ENCODE measurements at places on chromosomes 16 and 17.
A peak's percentile ranks its signal among the peaks of the same experiment; 100 is the strongest.

GRCh38 chr17:797236-797840 is 15.2 kb downstream of the MRM3 start:
- no peak for DNase-seq

GRCh38 chr16:77540646-77541045 is 105.8 kb upstream of the ADAMTS18 start:
- DNase-seq, result no peak

GRCh38 chr17:65402513-65403496 is 158.6 kb downstream of the AXIN2 start:
- DNase-seq, result no peak

- DNase-seq, result no peak
Observed at GRCh38 chr17:60685437-60685836, 7.8 kb downstream of the BCAS3 start.

- DNase-seq, result no peak
Observed at GRCh38 chr16:10846213-10846998, 27.8 kb upstream of the TVP23A start.

- DNase-seq, result no peak
Observed at GRCh38 chr16:8173111-8173644, 417.1 kb downstream of the TMEM114 start.

GRCh38 chr17:57956291-57957119 is 1.3 kb upstream of the CUEDC1 start:
- peak; percentile 40 for DNase-seq

DNA sequence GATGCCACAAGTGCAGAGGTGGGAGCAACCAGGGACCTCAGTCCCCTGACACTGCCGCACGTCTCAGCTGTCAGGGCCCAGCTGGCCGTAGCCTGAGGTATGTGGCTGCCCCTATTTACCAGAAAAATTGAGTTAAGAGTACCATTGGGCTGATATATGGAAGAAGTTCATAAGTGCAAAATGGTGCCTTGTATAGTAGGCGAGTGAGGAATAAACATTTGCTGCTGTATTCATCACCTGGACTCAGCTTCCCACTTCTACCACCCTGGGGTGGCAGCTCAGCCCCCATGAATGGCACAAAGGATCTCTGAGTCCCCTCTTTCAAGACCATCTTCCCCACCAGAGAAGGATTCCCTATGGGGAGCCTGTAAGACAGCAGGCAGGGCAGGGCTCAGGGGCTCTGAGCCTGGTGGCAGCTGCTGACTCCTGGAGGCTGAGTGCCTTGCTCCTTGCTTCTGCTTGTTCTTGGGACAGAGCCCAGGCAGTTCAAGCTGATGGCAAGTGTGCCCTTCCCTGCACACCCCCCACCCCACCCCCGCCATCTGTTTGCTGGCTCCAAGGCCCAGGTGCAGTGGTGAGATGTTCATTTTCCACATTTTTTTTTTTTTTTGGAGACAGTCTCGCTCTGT is 29.0 kb downstream of the TRPV2 start:
- no peak for DNase-seq

GRCh38 chr16:65045961-65046360 is 75.9 kb downstream of the CDH11 start:
- DNase-seq, result no peak

- DNase-seq, result peak; percentile 57
Observed at GRCh38 chr17:794876-795275, 12.7 kb downstream of the MRM3 start.

DNA sequence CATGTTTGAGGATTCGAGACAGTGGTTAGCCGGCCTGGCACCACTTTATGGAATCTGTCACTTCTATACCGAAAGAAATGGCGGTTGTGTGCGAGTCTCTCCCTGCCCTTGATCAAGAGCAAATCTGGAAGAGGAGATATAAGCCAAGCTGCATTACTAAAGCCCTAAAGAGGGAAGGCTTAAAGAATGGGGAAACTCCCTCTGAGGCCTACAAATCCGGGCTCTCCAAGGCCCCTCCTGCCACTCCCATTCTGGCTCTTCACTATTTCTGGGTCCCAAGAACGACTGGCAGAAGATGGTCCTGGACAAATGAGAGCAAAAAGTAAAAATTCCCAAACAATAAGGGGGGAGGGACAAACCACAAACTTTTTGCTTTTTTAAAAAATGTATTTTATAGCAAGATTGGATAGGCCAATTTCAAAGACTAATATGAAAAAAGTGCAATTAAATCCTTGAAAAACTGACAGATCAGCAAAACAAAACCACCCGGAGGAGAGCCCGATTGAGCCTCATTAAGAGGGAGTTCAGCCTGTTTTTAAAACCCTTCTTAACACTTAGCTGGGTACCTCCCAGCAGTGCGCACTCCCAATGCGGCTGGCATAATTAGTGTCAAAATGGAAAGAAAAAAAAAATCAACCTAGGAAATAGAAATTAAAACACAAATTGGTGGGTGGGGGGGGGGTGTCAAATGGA is 193.5 kb downstream of the ZFHX3 start:
- no peak for DNase-seq

DNA sequence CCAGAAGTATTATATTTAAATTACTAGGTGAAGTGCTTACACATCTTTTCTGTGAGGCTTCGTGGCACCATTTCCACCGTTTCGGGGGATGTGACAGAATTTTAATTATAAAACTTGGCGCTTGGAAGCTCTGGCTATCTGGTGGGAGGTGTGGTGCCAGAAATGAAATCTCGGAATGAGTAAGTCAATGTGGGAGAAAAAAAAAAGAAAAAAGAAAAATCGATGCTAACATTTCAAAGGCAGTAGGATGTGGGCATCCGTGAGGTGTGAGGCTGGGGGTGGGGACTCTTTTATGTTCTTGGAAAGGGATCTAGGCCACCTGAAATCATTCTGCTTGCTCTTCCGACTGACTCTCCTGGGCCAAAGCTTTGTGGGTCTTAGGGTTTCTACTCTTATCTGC is 21.9 kb downstream of the CPPED1 start:
- no peak for DNase-seq

- DNase-seq, result no peak
Observed at GRCh38 chr17:31327534-31328159, 6.2 kb upstream of the EVI2A start.

DNA sequence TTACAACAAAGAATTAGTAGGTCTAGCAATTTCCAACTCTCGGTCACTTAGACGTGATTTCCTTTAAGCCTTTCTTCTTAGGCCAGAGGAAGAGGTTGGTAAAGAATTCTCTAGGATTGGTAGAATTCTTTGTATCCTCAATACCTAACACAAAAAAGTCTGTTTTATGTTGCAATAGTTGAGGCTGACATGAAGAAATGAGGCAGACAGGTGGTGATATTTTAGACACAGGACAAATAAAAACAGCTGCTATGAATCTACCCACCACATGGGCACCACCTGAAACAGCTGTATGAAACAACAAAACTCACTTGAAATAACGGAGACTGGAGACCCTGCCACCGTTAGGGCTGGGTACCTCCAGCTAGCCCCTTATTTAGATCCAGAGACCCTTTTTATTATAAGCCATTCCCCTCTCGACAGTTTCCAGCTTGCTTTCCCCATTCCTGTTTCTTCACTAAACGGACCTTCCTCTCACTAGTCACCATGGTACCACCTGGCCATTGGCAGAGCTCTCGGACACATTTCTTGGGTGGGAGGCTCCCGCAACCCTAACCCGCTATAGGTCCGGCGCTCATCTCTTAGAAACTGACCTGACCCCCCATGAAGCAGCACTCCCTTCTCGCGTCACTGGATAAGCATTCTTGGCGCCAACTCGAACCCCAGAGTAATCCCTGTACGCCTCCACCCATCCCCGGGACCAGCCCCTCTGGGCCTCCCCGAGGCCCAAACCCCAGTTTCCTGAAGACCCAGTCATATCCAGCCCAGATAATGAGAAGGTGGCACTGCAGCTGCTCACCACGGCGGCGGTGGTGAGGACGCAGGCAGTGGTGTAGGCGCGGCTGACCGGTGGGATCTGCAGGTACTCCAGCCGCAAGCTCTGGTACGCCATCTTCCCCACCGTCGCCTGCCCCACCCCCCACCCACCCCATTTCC is at the start of gene DERL2:
TSS of gene DERL2 (minus strand) at position 909 of the 936 bp plus-strand sequence. CDS start at position 892, 17 bp downstream.
- DNase-seq, result no peak

DNA sequence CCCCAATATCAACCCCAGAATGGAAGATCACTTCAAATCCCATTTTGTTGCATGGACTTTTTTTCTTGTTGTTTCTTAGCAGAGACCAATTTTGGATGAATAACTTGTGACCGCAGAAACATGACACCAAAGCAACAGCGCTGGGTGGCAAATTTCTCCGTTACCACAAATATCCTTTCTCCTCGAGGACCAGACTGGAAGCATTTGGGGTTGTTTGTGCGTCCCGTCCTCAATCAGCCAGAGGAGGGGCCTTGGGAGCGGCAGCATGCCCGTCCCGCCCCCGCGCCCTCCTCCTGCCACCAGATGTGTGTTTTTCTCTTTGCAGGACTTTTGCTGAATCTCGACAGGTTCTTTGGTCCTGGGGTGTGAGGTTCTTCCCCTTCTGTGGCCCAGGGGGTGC is 282.5 kb upstream of the FOXF1 start:
- DNase-seq, result no peak

GRCh38 chr17:50026046-50026675 is 29.7 kb upstream of the ITGA3 start:
- DNase-seq, result no peak

DNA sequence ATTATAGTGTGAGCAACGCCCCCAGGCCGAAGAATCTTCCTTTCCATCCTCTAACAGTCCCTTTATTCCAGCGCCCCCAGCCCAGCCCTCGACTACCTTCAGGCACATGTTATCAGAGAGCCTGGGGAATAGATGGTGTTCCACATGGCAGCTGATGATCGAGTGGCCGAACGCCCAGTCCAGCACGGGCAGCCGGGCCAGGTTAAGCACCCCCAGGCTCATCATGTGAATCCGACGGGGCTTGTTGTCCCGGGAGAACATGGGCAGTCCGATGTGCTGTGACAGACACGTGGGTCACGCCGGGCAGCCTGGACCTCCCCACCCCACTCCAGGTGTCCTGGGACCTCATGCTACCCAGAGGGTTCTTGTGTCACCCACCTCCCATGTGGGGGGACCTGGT is 6.5 kb upstream of the FDXR start:
- DNase-seq, result no peak

GRCh38 chr17:49952209-49952911 is 16.6 kb upstream of the DLX4 start:
- DNase-seq, result peak; percentile 88

GRCh38 chr17:49191917-49192741 is 18.2 kb downstream of the GNGT2 start:
- peak; percentile 90 for DNase-seq

GRCh38 chr16:65621640-65622039 is 499.8 kb upstream of the CDH11 start:
- DNase-seq, result no peak

DNA sequence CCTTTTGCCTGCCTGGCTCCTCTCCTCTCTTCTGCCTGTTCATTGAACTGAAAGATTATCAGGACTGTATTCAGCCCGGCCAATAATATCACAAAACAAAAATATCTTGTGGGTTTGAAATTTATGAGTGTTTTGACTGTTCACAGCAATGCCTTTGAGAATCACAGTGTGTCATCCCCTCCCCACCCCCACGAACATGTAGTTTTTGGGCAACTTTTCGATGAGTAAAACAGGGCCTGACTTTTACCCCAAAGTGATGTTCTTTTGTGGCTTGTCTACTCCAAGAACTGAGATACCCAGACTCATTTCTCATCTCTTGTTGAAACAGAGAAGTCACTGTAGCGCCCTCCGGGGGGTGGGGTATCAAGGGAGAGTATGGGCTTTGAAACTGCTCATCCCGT is 675.7 kb downstream of the WWOX start:
- DNase-seq, result no peak

DNA sequence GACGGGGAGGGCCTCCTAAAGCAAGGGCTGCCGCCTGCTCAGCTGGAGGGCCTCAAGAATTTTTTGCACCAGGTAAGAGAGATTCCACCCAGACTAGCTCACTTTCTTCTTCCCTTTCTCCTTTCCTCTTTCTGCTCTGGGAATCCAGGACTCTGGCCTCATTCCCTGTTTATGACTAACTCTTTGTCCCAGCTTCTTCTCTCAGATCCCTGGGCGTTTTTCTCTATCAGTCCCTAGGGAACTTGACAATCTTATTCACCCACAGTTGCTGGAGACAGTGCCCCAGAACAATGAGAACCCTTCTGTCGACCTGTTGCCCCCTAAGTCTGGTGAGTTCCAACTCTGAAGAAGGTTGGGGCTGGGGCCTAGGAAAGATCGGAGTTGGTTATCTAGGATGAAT is 15.6 kb downstream of the CNTROB start:
- DNase-seq, result no peak

DNA sequence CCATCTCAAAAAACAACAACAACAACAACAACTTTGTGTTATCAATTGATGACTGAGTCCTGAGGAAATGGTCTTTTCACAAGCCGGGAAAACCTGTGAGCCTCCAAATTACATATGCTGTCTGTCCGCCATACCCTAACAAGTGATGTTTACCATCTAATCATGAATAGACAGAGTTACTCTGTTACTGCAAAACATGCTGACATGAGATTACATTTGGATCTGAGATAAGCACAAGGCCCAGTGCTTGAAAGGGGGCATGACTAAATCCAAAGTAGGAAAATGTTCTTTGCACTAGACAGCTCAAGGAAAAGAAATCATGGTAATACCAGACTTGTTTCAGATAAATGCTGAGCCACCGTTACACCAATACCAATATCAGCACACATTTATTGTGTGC is 8.6 kb upstream of the ATXN1L start:
- no peak for DNase-seq

- DNase-seq, result no peak
Observed at GRCh38 chr16:64445245-64445644, 676.6 kb downstream of the CDH11 start.

DNA sequence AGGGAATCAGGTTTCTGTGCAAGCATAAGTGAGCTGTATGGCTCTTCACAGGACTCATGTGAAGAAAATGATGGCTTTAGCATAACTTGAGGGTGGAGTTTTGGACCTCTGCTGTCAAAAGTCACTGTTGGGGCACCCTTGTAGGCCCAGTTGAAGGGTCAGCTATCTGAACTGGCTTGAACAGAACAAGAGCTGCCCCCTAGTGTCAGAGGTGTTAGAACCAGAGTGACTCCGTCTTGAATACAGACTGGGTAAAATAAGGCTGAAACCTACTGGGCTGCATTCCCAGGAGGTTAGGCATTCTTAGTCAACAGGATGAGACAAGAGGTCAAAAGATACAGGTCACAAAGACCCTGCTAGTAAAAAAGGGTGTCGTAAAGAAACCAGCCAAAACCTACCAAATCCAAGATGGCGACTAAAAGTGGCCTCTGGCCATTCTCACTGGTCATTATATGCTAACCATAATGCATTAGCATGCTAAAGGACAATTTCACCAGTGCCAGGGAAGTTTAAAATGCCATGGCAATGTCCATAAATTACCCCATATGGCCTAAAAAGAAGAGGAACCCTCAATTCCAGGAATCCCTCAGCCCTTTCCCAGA is 484.0 kb upstream of the ERCC4 start:
- DNase-seq, result no peak

DNA sequence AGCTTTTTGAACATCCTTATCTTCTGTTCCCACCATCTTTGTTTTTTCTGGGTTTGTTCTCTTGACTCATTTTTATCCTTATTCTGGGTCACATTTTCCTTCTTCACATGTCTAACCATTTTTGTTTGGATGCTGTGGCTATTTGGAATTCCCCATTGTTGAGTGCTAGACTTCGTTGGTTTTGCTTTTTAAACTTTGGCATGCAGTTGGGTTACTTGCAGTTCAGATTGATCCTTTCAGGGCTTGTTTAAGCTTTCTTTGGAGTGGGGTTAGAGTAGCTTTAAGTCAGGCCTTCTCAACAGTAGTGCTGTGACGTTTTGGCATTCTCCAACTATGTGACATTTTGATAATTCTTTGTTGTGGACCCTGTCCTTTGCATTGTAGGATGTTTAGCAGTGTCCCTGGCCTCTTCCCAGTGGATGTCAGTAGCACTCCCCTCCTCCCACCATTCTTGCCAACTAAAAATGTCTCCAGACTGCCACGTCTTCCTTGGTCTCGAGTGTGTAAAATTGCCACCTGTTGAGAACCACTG is 21.1 kb downstream of the PRMT7 start:
- DNase-seq, result no peak

All from CD4-positive, alpha-beta T cell treated with Interleukin-17A for 4 hours (primary cell).